T-helper 22 cell (primary cell): ENCODE measurements at places on chromosomes 3 and 15.

DNA sequence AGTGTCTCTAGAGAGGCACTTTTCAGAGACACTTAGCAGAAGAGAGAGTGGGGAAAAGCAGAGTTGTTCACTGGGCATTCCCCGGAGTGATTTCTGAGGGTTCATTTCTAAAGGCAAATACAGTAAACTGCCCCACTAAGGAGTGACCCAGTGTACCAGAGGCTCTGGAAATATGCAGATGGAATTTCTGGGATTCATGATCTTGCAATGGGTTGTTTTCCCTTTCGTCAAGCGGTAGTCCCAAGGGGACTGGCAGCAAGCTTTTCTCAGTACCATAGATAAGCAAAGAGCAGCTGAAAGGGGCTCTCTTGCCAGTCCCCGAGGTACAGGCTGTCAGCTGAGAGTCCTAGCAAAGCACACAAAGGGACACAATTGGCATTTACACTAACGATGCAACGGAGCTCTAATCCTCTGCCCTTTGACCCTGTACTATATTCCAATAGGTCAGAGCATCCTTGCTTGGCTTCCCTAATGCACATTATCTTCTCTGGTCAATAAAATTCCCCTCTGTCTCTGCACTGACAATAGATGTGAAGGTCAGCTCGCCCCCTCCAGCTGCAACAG, 155.6 kb downstream of the SEMA6D start:
- DNase-seq: no peak

DNA sequence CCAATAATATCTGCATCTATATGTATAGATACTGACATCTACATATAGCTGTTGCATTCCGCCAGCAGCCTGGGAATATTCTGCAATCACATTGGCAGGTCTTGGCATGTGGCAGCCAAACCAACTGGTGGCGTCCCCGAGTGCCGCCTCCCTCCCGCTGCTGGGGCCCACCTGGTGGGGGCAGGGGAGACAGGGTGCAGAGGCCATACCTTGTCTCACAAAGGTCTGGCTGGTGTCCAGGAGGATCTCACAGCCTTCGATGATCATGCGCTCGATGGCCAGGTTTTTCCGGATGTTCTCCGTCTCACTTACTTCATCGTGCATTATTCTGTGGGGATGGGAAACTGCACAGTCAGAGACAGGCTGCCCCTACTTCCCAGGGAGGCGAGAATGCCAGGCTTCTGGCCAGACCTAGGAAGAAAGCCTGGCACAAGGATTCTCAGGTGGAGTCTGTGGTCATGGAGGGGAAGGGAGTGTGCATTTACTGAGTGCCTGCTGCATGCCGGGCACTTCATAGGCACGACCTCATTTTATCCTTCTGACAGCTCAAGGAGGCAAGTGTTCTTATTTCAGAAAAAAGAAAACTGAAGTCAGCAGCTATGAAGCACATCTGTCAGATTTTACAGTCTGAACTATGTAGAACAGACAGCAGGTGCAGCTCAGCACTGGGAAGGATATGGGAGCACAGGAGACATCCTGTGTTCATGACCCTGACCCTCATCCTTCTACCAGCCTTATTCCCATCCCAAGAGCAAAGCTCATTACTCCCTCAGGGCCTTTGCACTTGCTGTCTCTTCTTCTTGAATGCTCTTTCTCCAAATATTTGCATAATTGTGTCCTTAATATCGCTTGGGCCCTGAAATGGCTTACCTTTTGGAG, 62.8 kb downstream of the RASGRF1 start:
- DNase-seq: no peak

- no peak for DNase-seq
Measured at GRCh38 chr15:82136120-82136519, 90.3 kb upstream of the MEX3B start.

GRCh38 chr3:124935264-124935663, 713 bp upstream of the MUC13 start:
- no peak for DNase-seq

DNA sequence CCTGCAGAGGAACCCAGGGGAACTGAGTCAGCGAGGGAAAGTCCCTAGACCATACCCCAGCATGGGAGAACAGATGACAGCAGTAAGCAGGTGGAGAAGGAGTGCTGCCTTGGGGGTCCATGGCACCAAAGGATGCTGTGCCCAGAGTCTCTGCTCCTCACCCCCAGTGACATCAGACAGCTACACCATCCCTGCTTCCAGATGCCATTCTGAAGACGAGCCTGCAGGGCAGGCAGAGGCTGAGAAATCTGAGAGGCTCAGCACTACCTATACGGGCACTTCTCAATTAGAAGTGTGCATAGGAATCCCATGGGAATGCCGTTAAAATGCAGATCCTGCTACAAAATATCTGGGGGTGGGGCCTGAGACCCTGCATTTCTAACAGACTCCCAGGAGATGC, 211.3 kb upstream of the NSMCE3 start:
- no peak for DNase-seq

GRCh38 chr3:196047391-196048030, 34.4 kb downstream of the TFRC start:
- DNase-seq: no peak

DNA sequence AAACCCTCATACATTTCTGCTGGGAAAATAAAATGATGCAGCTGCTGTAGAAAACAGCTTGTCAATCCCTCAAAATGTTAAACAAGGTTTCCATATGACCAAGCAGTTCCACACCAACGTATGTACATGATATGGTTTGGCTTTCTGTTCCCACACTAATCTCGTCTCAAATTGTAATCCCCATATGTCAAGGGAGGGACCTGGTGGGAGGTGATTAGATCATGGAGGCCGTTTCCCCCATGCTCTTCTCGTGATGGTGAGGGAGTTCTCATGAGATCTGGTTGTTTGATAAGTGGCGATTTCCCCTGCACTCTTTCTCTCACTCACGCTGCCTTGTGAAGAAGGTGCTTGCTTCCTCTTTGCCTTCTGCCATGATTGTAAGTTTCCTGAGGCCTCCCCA, 100.6 kb upstream of the SLC24A5 start:
- no peak for DNase-seq
